ENCODE measurements at places on chromosomes 6 and 20. TPM values are rescaled to one million over a fixed set of nuclear protein-coding genes. Genes with fewer than 3 reads are reported as not detected.

GCM1 gene
- not detected for total RNA-seq

SLC22A2 gene
- not detected for total RNA-seq

CD24 gene
- total RNA-seq: 782 TPM

GRCh38 chr6:118546880-118547218 is 1.2 kb upstream of the PLN start:
- H3K4me3 ChIP-seq: no peak overlapping the region
- no peak overlapping the region for H3K27ac ChIP-seq
- no peaks in the 10 kb centered on the region for H3K27me3 ChIP-seq
- DNase-seq: no peak
- H3K4me1 ChIP-seq: no peaks in the 10 kb centered on the region
- H3K36me3 ChIP-seq: no peaks in the 10 kb centered on the region

- peaks cover 3% of the 10 kb centered on the region for H3K4me1 ChIP-seq
- no peak overlapping the region for H3K4me3 ChIP-seq
- no peak for DNase-seq
- no peaks in the 10 kb centered on the region for H3K36me3 ChIP-seq
- no peak overlapping the region for H3K27ac ChIP-seq
Observed at GRCh38 chr6:47134476-47135189, 92.5 kb upstream of the ADGRF1 start.

Data from glutamatergic neuron (in vitro differentiated cells).